ENCODE measurements at places on chromosomes 7 and 10.

- DNase-seq: no peak
Measured at GRCh38 chr10:79019441-79020014, 49.2 kb upstream of the ZMIZ1 start.

DNA sequence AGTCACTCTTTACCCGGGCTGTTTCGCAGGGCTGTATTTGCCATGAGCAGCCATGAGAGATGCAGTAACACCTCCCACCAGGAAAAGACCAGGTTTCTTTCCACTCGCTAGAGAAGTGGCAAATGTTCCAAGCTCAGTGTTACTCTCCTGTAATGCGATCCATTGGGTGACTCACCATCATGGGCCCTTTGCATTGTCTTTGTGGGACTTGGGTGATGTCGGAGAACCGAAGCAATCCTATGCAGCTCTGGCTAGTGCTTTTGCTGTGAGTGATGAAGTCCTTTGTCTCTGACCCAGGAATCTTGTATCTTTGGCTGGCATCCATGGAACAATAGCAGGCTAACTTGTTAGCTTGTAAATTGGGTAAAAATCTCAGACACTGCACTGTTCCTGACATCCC is 40.0 kb downstream of the GHRHR start:
- DNase-seq: no peak

GRCh38 chr7:90671571-90671970 is 75.5 kb downstream of the CDK14 start:
- DNase-seq: no peak

DNA sequence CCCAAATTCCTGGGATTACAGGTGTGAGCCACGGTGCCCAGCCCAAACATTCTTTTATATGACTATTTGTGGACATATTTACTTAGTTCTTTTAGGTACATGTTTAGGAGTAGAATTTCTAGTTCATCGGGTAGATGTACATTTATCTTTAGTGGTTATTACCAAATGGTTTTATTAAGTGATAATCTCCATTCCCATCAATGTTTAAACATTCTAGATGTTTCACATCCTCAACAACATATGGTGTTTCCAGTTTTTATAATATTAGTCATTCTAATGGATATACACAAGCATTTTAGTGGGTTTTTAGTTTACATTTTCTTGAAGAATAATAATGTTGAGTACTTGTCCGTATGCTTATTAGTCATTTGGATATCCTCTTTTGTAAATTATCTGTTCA is 131.7 kb downstream of the RTKN2 start:
- no peak for DNase-seq

- no peak for DNase-seq
Measured at GRCh38 chr7:36415144-36415543, 25.5 kb downstream of the ANLN start.

- DNase-seq: no peak
Measured at GRCh38 chr7:129775695-129776361, 164.3 kb downstream of the NRF1 start.

- DNase-seq: no peak
Measured at GRCh38 chr10:3430501-3430900, 257.9 kb upstream of the PITRM1 start.

- DNase-seq: no peak
Measured at GRCh38 chr7:128323459-128324367, 20.0 kb downstream of the RBM28 start.

DNA sequence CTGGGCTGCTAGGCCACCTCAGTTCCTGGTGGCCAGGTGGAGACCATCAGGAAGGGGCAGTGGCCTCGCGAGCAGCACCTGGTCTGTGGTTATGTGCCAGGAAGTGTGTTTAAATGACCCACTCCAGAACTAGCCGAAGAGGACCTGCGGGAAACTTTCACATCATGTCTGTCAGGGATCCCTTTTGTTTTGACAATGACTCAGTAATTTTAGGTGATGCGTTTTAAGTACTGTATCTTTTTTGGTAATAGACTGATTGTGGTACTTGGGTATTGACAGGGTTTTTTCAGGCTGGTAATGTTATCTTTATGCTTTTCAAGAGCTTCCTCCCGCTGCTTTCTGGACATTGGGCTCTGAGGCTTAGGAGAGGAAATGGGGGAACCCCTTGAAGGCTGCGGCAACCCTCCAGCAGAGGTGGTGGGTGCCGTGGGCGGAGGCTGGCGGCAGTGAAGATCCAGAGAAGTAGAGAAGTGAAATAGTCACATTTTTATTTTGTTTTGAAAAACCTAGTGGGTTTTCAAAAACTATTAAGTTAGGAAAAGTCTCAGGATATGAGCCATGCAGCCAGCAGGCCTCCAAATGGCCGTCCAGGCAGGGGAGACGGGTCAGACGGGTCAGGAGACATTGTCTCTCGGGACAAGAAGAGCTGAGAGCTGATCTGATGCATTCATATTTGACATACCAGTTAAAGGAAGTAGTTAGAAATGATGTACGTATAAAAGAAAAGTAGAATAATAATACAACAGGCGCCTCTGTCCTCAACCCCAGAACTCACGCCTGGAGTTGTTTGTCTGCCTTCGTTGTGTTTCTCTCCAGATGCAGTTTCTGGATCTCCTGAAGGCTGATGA is 27.7 kb downstream of the PPP2R2D start:
- DNase-seq: no peak

GRCh38 chr7:16347066-16347826 is 74.1 kb downstream of the CRPPA start:
- DNase-seq: no peak

DNA sequence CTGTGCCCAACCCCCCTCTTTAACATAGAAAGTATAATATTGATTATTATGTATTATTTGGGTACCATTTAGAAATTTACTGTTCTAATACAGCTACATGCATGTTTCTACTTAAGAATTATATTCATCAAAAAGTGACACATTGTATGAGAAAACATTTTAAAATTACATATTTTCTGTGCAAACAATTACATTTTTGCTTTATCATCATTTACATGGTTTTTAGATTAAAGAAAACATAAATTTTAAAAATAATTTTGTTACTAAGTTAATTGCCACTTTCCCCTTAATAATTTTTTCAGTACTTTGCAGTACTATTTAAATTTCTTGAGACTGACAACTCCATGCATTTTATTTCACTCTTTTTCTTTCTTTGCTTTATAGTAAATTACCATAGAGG is 95.3 kb upstream of the GATAD1 start:
- no peak for DNase-seq

GRCh38 chr7:122602800-122603199 is 96.1 kb downstream of the RNF133 start:
- DNase-seq: no peak

DNA sequence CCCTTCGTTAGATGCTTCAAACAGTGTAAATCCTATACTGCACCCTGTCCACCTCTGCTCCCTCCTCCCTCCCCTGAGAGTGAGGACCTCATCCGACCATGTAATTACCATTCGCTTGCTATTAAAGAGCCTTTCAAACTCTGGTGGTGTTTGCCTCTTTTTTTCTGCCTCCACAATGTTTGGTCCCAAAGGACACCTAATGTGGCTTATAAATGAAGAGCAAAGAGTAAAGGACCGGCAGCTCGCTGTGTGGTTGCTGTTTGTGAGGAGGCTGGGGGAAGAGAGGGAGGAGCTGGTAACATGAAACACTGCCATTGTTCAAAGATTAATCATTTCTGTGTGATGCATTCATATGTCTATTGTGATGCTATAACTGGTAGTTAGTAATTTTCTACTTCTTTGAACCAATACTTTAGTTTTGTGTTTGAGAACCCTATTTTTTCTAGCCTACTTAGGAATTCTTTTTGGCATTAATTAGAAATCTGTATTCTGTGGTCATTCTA is 27.9 kb downstream of the MTURN start:
- DNase-seq: peak; percentile 77

DNA sequence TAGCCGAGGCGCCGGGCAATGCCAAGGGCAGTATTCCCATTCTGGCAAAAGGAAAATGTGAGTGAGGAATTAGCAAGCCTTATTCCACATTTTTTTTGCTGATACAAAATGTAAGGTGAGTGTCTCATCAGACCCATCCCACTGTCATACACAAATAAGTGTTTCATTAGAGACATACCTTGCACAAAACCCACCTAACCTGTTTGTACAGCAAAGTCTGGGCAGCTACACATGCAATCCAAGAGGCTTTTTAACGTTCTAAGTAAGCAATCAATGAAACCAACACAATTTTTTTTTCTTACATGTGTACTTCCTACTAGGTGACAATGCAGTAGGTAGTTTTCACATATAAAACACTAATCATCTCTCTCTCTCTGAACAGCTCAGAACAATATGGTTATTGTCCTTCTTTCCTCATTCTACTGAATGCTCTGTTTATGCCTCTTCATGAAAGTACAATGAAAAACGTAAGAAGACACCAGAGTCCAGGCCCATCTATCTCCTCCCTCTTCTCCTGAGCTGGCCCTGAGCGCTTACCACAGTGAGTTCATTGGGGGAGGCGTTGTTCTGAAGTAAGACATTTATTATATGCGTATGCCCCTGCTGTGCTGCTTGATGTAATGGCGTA is 217.2 kb downstream of the ANK3 start:
- DNase-seq: no peak

- no peak for DNase-seq
Measured at GRCh38 chr7:44973610-44974401, 5.0 kb downstream of the MYO1G start.

DNA sequence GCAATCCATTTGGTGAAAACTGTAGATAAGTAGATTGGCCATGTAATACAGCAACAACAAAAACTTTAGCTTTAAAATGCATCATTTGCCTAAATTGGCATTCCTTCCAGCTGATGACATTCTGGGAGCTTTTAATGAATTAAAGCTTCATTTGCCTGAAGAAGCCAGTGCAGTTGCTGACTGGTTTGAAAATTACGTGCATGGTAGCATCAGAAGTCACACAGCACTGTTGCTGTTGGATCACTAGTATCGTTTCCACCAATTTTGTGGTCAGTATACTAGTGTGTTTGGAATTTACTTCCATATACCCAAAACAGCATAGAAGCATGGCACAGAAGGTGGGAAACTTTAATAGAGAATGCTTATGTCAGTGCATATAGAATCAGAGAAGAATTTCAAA is 194.9 kb downstream of the ETV1 start:
- DNase-seq: no peak

DNA sequence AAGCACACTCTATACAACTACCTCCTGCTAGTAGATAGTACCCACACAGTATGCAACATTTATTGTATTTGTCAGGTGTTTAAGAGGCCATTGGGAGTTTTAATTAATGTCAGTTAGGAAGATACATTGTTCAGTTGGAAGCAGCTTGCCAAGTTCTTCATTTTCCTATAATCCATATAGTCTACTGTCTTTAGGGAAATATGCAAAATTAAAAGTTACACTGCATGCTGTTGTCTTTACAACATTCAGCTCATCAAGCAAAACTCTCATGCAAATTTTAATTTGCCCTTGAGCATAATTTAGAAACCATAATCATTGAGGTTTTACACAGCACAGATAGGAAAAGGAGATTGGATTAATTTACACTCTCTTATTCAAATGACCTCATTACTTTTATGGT is 17.4 kb downstream of the FOXP2 start:
- no peak for DNase-seq

- DNase-seq: no peak
Measured at GRCh38 chr7:22074897-22075296, 129.2 kb upstream of the CDCA7L start.

GRCh38 chr7:17716816-17717215 is 223.5 kb downstream of the SNX13 start:
- DNase-seq: no peak

- DNase-seq: no peak
Measured at GRCh38 chr7:39357648-39358047, 208.6 kb upstream of the YAE1 start.

- peak; percentile 91 for DNase-seq
Measured at GRCh38 chr10:61623161-61623560, 39.6 kb upstream of the CABCOCO1 start.

DNA sequence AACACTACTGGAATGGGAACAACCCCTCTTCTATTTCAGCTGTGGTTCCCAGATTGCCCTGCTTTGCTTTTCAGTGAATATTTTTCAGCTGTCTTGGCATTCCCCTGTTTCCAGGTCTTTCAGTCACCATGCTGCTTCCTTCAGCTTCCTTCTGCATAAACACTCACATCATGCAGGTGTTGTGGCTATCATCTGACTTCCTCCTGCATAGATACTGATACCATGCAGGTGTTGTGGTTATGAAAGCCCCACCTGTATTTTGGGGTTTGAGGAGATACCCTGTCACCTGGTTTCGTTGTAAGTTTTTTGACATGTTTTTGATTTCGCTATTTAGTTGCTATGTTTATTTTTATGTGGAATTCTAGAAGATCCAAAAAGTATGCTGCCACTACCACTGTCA is 71.5 kb downstream of the SLC35B4 start:
- no peak for DNase-seq

DNA sequence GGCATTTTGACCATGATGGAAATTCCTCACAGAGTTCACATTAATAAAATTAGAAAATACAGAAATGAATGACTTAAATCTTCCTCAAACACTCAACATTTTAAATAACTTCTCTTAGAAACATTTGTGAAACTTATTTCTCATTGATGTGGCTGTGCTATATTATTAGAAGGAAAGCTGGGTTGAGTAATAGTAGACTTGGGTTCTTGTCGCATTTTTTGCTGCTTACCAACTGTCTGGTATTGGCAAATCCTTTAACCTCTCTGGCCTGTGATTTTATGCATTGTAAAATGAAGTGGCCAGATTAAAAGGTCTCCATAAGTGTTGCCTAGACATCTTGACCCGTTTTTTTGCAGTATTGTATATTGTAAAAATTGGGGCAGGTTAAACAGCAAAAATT is 66.5 kb downstream of the VPS50 start:
- no peak for DNase-seq

- DNase-seq: no peak
Measured at GRCh38 chr10:84427903-84428650, 99.7 kb downstream of the CCSER2 start.

- peak; percentile 18 for DNase-seq
Measured at GRCh38 chr7:64098-64915, 128.1 kb upstream of the FAM20C start.

- no peak for DNase-seq
Measured at GRCh38 chr7:27750316-27750715, 10.4 kb downstream of the TAX1BP1 start.

GRCh38 chr7:134920026-134920753 is 66.1 kb upstream of the AGBL3 start:
- peak; percentile 75 for DNase-seq

DNA sequence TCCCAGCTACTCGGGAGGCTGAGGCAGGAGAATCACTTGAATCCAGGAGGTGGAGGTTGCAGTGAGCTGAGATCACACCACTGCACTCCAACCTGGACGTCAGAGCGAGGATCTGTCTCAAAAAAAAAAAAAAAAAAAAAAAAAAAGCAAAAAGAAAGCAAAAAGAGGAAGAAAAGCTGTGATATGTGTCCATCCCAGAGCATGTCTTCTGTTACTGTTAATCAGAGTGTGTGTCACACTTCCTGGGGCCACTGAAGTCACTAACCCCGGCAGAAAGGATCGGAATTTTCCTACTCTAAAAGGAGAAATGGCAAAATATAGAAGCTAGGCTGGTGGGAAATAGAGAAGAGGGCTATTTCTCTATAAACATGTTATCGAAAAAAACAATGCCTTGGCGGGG is 11.9 kb downstream of the PIK3AP1 start:
- DNase-seq: no peak

Data from foreskin melanocyte (primary cell).